ENCODE measurements at places on chromosomes 1 and 21.

GRCh38 chr1:221778125-221778524, 36.2 kb upstream of the DUSP10 start:
- DNase-seq: no peak

GRCh38 chr1:70656361-70656760, 245.3 kb downstream of the CTH start:
- DNase-seq: peak; percentile 58

GRCh38 chr1:119712342-119713038, 756 bp downstream of the PHGDH start:
- peak; percentile 84 for DNase-seq

GRCh38 chr1:99365545-99365944, 101.3 kb downstream of the PLPPR4 start:
- DNase-seq: no peak

DNA sequence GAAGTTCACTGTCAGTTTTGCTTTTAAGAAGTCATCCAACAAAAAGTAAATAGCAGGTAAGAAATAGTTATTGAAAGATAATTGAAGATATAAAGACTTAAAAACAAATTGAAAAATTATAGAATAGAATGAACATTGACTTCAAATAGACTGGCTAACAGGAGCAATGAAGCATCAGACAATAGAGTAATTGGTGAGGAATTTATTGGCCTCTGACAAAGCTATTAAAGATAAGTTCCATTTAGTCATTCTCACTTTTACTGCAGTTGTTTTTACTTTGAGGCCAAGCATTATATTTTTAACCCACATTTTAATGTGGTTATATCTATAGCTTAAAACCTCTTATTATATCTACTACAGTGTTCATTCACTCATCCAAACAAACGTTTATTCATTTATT, 228.8 kb upstream of the ADGRL2 start:
- DNase-seq: no peak

DNA sequence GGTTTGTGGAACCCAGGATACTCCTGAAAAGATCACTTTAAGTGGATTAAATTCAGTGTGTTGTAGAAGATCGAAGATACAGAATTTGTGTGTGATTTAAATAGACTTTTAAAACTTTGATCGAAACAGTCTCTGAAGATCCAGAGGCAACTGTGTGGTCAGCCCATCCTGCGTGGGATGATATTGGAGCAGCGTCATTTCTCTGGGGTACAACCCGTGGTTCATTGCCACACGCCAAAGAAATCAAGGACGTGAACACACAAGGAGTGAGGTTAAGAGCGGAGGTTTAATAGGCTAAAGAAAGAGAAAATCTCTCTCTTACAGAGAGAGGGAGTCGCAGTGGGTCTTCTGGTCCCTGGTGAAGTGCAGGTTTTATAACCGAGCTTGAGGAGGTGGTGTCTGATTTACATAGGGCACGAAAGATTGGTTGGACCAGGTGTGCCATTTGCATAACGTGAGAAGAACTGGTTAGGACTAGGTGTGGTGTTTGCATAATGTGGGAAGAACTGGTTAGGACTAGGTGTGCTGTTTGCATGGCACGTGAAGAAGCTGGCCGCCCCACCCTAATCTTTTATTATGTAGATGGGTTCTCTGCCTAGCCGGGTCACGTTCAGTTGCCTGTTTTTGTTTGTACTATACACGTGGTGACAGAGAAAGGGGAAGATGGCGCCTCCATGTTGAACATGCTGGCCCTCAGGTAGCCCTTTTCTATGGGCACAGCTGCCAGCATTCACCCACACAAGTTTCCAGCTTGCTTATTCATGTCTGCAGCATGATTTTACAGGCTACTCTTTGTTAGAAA, 82.3 kb downstream of the ADSS2 start:
- peak; percentile 78 for DNase-seq

DNA sequence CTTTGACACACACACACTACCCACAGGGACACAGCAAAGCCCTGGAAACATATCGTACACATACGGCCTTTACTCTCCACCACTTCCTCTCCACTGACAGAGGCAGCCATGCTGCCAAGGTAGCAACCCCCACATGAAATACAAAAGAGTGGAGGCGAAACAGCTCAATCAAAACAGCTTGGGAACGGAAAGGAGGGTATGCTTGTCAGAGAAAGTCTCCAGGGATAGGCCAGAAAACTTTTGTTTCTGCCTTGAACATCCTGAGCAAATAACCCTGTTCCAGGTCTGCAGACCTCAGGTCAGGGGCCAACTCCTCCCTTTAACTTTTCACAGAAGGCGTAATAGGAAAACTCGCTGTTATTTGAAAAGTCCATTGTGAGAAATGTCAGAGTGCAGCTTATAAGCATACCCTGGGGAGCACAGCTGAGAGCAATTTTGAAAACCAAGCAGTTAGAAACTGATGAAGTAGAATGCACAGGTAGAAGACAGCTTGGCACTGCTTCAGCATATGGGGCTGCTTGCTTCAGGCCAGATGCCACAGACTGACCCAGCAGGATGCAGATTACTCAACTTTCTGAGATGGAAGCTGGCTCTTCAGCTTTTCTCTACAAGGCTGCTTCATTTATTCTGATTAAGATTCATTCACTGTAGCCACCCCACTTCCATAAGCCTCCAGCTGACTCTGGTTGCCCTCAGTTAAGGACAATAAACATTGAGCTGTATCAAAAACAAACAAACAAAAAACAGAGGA, 18.0 kb downstream of the KIAA0319L start:
- peak; percentile 42 for DNase-seq

GRCh38 chr1:31510853-31511789, 65.2 kb upstream of the TINAGL1 start:
- DNase-seq: no peak

- DNase-seq: no peak
Measured at GRCh38 chr1:11521582-11522399, 42.8 kb downstream of the DISP3 start.

DNA sequence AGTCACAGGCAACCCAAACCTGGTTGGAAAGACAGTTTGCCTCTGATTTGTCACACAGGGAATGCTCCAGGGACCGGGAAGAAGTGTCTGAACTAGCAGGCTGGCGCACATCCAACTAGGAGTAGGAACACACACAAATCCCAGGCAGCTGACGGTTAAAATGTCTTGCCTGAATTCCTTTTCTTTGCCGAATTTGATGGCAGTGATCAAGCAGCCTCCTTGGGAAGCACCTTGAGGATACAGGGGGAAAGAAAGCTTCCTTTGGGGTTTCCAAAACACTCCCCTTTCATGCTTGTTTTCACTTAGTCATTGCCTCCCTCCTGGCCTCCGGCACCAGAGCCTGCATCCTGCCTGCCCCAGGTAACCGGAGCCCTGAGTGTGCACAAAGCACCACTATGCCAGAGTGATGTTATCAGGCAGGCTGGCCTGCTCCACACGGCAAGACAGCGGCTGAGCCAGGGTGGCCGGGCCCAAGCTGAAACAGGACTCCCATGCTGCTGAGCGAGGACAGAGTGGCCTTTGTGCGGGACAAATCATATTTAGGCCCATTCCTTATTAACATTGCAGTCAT, 193.8 kb downstream of the LMX1A start:
- DNase-seq: no peak

GRCh38 chr1:109931189-109931731, 20.6 kb downstream of the CSF1 start:
- DNase-seq: peak; percentile 82

- DNase-seq: peak; percentile 23
Measured at GRCh38 chr21:26199456-26199855, 28.9 kb upstream of the APP start.

DNA sequence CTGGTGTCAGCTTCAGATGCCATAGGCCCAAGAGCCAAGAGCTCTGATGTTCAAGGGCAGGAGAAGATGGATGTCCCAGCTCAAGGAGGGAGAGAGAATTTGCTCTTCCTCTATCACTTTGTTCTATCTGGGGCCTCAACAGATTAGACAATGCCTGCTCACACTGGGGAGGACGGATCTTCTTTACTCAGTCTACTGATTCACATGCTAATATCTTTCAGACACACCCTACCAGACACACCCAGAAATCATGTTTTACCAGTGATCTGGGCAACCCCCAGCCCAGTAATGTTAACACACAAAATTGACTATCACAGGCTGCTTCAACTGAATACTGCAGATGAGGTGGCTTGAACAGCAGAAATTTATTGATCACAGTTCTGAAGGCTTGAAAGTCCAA, 69.0 kb downstream of the OLFML3 start:
- DNase-seq: no peak

GRCh38 chr21:29248124-29248523, 50.6 kb upstream of the BACH1 start:
- DNase-seq: peak; percentile 69

DNA sequence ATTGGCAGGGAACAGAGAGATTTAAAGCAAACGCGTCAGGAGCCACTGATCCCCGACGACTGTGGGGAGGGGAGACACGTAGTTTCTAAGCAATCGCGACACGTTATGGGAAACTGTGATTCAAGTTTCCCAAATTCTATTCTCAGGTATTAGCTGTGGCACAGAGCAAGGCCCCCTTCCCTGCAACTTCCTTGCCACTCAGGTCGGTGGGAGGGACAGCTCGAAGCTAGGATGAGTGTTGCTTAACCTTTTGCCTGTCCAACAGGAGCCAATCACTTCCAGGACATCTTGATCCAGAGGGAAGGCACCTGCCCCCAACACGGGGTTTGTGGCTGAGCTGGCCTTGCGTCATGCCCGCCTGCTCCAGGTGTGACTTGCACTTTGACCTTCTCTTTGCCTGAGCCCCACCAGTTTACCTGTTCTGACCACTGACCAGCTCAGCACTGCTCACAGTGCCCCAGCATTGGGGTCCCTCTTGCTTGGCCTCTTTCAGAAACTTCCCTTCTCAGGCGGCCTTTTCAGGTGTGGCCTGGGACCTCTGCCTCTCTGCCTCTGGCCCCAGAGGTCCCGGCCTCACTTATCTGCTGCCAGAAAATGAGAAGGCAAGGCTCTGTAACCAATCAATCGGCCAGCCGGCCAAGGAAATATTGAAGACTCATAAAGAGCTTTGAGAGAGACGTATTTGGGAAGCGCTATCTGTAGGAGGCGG, 24.6 kb downstream of the TEX35 start:
- DNase-seq: no peak

- DNase-seq: no peak
Measured at GRCh38 chr1:165411396-165411795, 33.5 kb downstream of the RXRG start.

GRCh38 chr1:185716095-185716494, 18.1 kb upstream of the HMCN1 start:
- DNase-seq: no peak

DNA sequence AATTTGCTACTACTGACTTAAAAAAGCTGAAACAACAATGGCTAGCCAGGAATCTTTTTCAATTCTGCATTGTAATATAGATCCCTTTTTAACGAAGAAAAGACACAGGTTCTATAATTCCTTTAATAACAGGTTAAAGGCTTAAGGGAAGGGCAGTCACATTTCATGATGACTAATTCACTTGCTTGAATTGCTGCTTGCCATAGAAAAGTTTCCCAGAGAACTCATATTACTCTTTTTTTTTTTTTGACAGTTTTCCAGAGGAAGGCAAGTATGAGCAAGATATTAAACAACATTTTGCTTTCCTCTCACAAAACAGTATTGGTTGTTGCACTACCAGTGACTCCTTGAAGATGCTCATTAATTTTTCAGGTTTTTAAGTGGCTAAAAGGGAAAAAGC, 60.9 kb downstream of the IL23R start:
- peak; percentile 31 for DNase-seq

DNA sequence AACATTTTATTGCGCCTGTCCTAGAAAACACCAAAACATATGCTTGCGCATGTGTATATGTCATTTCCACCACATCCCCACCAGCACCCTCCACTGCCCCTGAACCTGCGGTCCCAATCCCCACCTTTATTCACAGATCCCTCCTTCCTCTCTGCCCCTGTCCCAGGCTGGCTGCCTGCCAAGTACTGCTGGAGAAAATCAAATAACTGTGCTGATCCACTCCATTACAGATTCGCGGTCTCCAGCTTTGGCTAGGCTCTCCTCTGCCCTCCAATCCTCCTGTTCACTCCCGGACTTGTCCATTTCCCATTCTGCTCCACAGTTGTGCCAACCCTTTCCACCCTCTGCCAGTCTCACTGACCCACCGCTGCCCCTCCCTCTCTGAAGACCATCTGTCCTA, 59.3 kb upstream of the GJB5 start:
- DNase-seq: no peak

DNA sequence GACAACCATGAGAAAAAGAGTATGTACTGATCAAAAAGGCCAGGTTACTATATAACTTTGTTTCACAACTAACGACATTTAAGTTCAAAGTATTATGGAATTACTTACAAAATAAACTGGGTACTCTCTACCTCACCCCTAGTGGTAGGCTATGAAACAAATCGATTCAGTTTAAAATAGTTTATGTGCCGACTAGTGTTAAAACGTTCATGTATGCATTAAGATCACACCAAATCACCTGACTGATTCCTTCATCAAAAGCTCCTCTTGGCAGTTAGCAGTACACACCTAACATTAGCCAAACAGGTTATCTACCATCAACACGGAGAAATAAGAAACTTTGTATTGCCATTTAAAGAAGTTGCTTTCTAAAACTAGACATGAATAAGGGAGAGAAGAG, 137.1 kb downstream of the AKT3 start:
- DNase-seq: peak; percentile 19

GRCh38 chr1:30662291-30662840, 61.0 kb downstream of the MATN1 start:
- no peak for DNase-seq

GRCh38 chr21:37449302-37449937, 82.8 kb downstream of the DYRK1A start:
- DNase-seq: no peak

DNA sequence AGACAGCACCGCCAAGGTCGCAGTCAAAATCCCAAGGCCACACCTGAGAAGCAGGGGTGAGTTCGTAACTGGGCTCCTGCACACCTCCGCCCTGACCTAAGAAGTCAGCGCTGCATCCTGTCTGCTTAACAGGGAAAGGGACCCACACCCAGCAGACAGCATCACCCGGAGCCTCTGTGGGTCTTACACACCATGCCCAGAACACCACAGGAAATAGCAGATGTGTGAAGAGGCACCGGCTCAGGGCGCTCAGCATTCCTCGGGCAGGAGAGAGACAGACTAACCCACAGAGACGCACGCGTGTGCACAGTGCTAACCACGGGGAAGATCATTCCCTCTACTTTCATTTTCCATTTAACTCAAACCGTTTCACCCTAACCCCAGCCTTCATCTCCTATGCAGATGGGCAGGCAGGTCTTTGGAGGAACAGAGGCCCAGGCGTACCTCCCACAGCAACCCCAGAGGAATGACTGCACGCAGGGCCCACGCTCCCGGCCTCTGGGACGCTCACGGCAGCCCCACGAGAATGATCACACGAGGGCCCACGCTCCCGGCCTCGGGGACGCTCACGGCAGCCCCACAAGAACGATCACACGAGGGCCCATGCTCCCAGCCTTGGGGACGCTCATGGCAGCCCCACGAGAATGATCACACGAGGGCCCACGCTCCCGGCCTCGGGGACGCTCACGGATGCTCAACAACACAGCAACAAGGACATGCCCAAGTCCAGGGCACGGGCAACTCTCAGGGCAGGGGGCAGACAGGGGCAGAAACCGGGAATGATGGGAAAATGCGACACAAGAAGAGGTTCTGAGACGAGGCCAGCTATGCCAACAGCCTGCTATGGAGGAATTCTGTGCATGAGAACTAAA, 20.9 kb downstream of the POFUT2 start:
- no peak for DNase-seq

- DNase-seq: no peak
Measured at GRCh38 chr1:206655471-206655882, 20.1 kb downstream of the DYRK3 start.

- DNase-seq: no peak
Measured at GRCh38 chr1:160115545-160116282, at the start of gene ATP1A2. ATP1A2 (plus strand) TSS chr1:160115759; CDS start chr1:160115862, 103 bp downstream.

GRCh38 chr21:39373634-39374033, 24.7 kb upstream of the HMGN1 start:
- peak; percentile 49 for DNase-seq
